Activated T-helper 1 cell treated with anti-CD3 and anti-CD28 coated beads, Interleukin-2, amount 50 U/mL, for 16 hours (primary cell): ENCODE measurements at places on chromosomes 4 and X.

- no peak for DNase-seq
Observed at GRCh38 chrX:72207366-72207765, 25.8 kb downstream of the PIN4 start.

DNA sequence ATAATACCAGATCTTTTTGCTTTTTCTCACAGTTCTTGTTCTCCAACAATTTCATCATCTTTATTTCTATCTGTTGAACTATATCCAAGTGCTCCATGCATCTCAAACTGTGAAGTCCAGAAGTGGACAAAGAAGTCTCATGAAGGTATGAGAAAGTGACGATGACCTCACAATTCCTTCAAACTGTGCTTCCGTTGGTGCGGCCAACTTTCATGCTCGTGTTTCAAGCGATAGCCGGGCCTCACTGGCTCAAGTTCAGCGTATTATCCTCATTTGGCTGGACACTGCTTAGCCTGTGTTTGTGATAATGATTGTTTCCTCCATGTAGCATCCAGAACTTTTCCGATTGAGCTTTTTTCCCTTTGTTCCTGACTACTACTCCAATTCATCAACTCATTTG is 143.1 kb downstream of the PALLD start:
- DNase-seq: no peak

DNA sequence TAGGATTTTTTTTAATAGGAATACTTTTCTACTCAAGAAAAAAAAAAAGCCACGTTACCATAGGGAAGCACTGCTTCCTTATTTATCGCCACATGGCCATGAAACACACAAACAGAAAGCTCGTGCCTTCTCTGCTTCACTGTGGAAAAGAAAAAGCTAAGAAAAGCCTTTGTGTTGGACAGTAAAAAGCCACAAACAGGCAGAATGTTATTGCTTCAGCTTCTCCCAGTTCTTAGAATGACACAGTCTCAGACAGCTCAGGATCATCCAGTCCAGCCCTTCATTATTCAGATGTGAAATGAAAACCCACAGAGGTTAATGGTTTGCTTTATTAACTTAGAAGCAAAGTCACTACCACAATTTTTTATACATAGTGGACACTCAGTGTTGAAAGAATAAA is 181.6 kb upstream of the NOCT start:
- no peak for DNase-seq

DNA sequence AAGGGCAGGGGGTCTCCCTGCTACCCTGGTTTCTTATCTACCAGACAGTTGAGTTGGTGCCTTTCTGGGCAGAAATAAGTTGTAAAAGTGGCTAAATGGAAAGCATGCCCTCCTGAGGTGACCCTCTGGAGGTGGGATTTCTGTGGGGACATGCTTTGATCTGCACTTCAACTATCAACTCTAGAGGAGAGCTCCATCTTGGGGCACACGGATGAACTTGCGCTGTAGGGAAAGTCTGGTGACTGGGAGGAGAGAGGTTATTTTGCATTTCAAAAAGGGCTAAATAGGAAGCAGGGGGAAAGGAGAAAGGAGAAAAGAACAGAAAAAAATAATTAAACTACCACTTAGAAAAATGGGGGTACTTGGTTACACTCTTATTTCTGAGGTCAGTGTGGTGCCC is 12.7 kb upstream of the RHOXF2B start:
- no peak for DNase-seq

- no peak for DNase-seq
Observed at GRCh38 chrX:117607561-117607960, 509.0 kb downstream of the KLHL13 start.

GRCh38 chr4:182137343-182137742 is 105.9 kb upstream of the TENM3 start:
- no peak for DNase-seq

- DNase-seq: no peak
Observed at GRCh38 chrX:41153448-41153847, 68.2 kb downstream of the USP9X start.

- no peak for DNase-seq
Observed at GRCh38 chr4:175944126-175944910, 121.3 kb upstream of the WDR17 start.

- DNase-seq: no peak
Observed at GRCh38 chr4:165404696-165405095, 25.9 kb downstream of the CPE start.

- DNase-seq: no peak
Observed at GRCh38 chrX:53324803-53325202, 43.4 kb upstream of the IQSEC2 start.

DNA sequence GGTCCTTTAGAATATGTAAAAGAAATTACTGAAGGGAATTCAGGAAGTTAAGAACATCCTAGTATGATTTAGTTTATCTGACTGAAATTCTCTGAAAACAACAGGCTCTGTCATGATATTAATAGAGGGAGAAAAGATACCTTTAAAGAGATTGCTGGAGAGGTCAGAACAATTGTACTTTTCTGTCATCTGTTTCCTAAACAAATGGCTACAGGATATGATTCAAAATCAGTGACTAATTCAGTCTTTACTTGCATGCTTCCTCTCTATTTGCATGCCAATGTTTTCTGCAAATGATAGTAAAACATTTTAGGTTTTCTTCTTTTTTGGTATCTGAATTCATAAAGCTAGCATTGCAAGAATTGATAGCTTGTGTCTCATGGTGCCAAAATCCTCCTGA is 616.7 kb upstream of the PCDH7 start:
- no peak for DNase-seq

DNA sequence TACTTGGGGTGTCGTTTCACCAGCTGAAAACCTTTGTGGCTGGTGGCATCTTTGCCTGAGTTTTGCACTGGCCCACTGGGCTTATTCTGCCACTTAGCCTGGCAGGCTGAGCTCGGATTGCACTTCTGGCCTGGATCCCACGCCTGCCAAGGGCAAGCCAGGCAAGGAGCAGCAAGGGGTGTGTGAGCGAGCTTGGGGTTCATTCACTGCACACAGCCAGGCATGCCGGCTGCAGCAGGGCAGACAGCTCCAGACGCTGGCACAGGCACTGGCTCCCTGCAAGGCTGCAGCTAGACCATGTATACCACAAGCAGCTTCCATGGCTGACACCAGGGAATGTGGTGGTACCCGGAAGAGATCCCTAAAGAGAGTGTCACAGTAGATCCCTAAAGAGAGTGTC is 476.3 kb downstream of the EPHA5 start:
- no peak for DNase-seq

GRCh38 chr4:3599951-3600350 is 67.7 kb upstream of the LRPAP1 start:
- no peak for DNase-seq

DNA sequence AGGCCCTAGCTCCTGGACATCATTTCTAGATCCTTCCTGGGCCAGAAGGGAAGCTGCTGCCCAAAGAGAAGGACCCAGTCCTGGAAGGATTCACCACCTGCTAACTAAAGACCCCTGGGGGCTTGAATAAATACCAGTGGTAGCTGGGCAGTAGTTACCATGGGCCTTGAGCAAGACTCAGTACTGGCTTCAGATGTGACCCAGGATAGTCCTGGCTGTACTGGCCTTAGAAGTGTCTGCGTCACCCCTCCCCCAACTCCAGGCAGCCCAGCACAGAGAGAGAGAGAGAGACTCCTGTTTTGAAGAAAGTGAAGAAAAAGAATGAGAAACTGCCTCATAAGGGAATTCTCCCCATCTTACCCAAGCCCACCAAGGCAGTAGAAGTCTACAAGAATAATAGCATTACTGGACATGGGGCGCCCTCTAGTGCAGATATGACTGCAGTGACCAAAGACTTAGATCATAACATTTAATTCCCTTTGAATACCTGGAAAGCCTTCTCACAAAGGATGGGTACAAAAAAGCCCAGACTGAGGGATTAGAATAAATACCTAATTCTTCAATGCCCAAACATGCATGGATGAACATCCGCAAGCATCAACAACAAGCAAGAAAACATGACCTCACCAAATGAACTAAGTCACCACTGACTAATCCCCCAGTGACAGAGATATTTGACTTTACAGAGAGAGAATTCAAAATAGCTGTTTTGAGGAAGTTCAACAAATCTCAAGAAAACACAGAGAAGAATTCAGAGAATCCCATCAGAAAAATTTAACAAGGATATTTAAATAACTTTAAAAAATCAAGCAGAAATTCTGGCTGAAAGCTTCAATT is 171.8 kb downstream of the HNRNPD start:
- DNase-seq: no peak

GRCh38 chr4:162241857-162242256 is 78.1 kb upstream of the FSTL5 start:
- DNase-seq: no peak

- no peak for DNase-seq
Observed at GRCh38 chr4:27635936-27636913, 775.6 kb downstream of the STIM2 start.

GRCh38 chr4:102253860-102254259 is 91.4 kb downstream of the SLC39A8 start:
- no peak for DNase-seq

- no peak for DNase-seq
Observed at GRCh38 chr4:40675166-40675565, 45.5 kb upstream of the RBM47 start.

- peak; percentile 7 for DNase-seq
Observed at GRCh38 chrX:53682885-53683555, 3.5 kb downstream of the HUWE1 start.

DNA sequence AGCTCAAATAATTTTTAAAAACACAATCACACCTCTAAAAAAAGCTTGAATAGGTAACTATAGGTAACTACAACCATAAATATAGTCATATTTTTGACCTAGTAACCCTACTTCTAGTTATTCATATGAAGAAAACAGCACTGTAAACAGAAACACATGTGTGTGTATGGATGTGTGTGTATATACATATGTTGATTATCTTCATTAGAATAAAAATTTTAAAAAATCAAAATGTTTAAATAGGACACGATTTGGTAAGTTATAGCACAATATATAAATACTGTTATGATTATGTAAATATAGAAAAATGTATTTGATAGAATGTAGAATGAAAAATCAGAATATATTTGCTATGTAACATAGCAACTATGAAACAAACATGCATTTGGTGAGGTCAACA is 258.1 kb upstream of the GK2 start:
- DNase-seq: no peak

- DNase-seq: no peak
Observed at GRCh38 chr4:37715889-37716402, 29.8 kb upstream of the RELL1 start.

DNA sequence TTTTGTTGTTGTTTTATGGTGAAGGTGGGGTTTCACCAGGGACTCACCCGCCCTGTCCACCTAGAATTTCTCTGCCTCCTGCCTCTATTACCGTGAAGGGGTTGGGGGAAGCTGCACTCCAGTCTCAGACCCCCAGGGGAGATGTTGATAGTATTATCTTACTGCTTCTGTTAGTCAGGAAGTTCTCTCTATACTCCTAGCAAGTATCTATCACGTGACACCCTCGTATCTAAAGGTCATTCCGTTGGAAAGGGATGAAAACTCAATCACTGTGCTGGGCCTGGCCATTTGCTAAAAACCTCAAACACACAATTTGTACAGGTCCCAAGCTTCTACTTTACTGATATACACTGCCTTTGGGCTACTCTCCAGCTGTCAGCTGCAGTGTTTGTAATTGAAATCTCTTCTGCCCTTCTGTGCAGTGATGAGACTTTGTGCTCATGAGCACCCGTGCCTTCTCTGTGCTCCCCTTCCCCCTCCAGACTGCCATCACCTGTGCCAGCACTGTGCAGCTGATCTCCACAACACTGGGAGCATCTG is 188.5 kb upstream of the ANXA3 start:
- no peak for DNase-seq

DNA sequence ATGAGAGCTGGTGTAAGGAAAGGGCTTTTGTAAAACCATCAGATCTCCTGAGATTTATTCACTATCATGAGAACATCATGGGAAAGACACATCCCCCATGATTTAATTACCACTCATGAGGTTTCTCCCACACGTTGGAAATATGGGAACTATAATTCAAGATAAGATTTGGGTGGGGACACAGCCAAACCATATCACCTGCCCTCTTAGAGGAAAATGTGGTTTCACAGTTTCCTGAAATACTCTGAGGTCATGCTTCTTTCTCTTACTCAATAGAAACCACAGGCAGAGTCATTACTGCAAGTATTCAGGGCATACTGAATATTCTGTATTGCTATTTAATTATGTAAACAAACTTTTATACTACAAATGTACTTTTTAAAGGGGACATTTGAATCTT is 1453.3 kb downstream of the PCDH18 start:
- no peak for DNase-seq

DNA sequence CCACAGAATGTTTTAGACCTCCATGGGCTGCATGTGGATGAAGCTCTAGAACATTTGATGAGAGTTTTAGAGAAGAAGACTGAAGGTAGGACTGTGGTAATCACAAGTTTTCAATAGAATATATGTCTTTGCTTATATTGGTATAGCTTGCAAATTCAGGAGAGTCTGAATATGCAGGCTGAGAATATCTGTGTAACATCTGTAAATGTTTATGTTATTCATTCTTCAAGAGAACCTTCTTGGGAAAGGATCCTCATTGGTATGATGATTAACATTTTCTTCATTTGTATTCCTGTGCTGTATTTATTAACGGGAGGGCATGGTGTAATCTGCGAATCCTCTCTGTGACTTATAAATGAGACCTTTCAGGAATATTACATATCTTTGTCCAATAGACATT is 52.1 kb upstream of the RHOH start:
- no peak for DNase-seq

GRCh38 chr4:106522839-106523238 is 154.3 kb upstream of the GIMD1 start:
- no peak for DNase-seq

DNA sequence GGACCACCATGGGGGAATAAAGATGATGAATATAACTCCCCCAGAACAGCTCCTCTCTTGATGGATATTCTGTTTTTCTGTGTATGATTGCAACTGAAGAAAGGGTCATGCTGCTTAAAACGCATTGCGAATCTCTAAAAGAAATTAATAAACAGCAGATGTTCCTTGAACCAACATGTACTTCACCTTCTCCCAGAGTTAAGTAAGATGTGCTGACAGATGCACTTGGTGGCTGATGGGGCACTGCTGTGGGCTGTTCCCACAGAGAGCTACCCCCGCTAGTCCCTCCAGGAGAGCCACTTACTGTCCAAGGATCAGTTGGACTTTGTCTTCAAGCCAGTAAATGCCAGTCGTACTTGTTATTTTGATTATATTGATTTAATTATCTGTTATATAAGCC is 26.3 kb upstream of the C4orf54 start:
- DNase-seq: no peak

DNA sequence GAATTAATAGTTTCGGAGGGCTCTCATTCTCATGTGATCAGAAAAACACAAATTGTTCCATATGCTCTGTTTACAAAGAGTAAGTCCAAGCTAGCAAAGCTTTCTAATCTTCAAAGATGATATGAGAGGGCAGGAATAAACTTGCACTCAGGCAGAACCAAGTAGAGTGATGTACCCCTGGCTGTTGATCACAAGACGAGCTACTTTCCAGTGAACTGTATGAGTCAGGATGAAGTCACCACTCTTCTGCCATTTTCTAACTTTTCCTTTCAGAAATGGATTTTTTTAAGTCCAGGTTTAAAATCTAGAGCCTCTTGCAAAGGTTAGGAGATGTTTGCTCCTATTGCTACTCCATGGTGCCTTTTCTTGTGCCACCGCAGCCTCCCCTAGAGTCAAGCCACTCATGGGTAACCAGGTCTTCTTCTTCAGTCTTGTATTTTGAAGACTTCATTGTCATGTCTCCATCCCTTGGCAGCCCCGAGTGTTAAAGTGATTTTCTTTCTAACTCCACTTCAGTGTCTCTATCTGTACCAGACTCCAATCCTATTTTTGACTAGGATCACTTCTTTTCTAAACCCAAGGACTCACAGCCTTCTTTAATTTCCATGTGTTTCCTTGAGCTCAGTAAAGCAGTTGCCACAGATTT is 171.9 kb upstream of the GALNT7 start:
- no peak for DNase-seq

- DNase-seq: no peak
Observed at GRCh38 chr4:75919920-75920319, 17.7 kb upstream of the PPEF2 start.
